ENCODE measurements at places on chromosomes 16 and 17.

DNA sequence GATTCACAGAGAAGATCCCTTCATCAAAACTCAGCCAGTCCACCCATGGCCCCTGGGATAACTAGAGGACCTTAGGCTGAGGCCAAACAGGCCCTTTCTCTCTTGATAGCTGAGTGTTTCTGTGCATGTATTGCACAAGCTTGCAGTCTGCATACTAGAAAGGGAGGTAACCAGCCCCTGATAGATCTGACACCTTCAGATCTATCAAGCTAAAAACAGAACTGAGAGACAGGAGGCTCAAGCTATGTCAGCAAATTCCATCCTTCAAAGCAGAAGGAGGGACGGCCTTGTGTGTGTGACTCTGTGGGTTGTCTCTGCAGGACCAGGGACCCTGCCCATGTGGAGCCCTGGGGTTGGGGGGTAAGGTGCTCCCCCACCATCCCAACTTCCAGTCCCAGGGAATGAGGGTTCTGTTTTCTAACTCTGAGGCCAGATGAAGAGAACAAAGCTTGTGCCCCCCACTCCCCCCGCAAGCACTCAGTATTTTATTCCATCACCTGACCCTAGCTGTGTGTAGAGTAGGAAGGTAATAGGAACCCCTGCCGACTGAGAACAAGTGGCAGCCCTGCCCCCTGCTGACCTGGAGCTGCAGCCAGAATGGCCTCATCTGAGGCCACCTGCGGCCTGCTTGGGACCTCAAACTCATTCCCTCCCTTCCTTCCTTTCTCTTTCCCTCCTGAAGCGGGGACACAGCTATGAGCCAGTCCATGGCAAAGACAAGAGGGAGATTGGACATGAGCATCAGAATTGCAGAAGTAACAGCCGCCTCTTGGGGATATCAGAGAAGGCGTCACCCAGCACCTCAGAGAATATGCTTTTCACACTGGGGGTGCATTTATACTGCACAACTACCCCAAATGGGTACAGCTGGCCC, 63.8 kb downstream of the SMPD3 start:
- DNase-seq = no peak

GRCh38 chr16:14600164-14600563, 29.9 kb downstream of the PARN start:
- no peak for DNase-seq

GRCh38 chr17:28925912-28926365, 23.1 kb upstream of the DHRS13 start:
- no peak for DNase-seq

- no peak for DNase-seq
Measured at GRCh38 chr17:9672266-9672665, 26.9 kb downstream of the USP43 start.

GRCh38 chr16:48608871-48609651, 919 bp downstream of the N4BP1 start:
- no peak for DNase-seq

DNA sequence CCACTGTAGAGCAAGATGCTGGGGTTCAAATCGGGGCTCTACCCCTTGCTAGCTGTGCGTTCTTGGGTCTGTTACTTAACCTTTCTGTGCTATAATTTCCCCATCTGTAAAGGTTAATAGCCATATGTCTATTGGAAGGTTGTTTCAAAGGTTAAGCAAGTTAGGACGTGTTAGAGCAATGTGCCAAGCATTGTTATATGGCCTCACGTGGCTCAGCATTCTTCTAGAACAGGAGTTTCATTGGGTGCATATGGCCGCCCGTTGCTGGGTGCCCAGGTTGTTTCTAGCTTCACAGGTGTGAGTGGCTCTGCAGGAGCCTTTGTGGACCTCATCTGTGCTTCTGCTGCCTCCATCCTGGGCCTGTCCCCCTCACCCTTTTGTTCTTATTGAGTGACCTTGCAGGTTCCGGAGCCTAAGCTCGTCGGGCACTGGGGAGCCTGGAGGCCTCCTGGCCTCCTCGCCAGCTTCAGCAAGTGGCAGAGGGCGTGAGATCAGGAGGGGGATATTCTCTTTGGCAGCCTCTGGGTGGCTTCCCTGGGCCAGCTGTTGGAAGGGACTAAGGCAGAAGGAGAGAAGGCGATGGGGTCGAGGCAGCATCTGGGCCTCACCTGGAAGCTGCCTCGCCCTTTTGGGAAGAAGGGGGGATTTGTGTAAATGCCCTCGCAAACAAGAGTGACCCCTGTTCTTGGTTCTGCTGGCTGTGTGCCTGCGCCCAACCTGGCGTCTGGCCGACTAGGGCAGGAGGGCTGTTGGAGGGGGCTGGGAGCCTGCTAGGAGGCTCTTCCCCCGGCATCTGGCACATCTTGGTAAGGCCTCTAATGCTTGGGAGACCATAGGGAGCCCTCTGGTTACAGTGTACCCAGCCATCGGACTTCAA, 80.2 kb upstream of the CIBAR2 start:
- no peak for DNase-seq
